Mammary epithelial cell (primary cell): ENCODE measurements at places on chromosomes 1 and 21. TPM values are rescaled to one million over a fixed set of nuclear protein-coding genes. Genes with fewer than 3 reads are reported as not detected.

Gene CA14
- polyA plus RNA-seq, result 0.28 TPM

Gene SYNJ1
- 4.4 TPM for polyA plus RNA-seq

Gene FAM43B
- polyA plus RNA-seq, result 0.28 TPM

Gene ECM1
- polyA plus RNA-seq, result 11.7 TPM

DNA sequence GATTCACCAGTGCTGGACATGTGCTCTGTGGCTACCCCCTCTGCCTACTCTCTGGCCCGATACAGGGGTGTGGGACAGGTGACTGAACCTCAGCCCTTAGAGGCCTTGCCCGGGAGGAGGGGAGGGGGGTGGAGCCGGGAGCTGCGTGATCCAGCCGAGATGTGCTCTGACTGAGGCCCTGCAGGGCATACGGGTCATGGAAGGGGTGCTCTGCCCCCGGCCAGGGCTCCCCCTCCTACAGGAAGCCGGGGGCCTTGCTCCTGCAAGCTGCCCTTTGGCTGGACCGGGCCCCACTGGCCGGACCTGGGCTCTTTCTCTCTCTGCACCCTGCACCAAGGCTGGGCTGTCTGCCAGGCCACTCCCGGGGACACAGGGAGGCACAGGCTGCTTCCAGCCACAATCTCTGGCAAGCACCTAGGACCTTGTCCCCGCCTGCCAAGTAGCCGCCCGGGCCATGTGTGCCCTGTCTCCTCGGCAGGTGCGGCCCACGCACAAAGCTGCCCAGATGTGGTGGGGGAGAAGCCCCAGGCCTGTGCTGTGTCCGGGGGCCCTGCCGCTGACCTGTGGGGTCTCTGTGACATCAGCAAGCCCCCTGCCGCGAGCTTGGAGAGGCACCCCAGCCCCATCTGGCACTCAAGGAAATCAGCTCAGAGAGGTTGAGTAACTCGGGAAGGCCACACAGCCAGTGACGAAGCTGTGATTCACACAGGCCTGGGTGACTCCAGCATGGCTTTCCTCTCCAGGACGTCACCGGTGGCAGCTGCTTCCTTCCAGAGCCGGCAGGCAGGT lies 1.5 kb downstream of the SCNN1D start:
- peak; percentile 76 for DNase-seq

DNA sequence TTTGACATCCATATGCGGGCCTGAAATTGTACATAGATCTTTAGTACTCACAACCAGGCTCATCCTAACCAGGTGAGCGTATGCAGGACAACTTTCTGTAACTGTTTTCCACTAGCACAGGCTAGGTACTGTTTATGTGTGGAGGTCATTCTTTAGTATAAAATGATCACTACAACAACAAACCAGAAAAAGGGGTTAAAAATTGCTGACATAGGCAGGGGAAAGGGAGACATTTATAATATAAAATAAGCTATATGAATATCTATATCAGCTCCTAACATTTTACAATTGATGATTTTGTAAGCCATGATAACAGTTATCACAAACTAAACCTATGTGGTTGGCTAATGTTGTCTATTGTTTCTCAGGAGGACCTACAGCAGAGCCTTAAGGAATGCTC lies 37.6 kb downstream of the RGS5 start:
- DNase-seq, result no peak

DNA sequence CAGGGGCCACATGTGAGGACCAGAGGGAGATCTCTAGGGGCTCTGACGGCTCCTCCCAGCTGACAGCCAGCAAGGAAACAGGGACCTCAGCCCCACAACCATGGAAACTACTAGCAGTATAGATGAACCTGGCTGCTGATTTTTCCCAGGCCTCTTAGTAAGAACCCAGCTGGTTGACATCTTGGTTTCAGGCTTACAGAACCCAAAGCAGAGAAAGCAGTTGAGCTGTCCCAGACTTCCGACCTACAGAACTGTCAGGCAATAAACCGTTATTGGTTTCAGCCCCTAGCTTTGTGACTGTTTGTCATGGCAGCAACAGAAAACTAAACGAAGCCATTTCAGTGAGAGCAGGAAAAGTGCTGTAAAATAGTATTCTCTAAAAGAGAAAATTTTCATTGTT lies 36.4 kb downstream of the ETS2 start:
- DNase-seq, result no peak

- DNase-seq, result no peak
Observed at GRCh38 chr1:28439320-28439719, 66.5 kb upstream of the RCC1 start.

GRCh38 chr21:45923146-45923545 lies 58.4 kb upstream of the COL6A1 start:
- DNase-seq, result peak; percentile 44

DNA sequence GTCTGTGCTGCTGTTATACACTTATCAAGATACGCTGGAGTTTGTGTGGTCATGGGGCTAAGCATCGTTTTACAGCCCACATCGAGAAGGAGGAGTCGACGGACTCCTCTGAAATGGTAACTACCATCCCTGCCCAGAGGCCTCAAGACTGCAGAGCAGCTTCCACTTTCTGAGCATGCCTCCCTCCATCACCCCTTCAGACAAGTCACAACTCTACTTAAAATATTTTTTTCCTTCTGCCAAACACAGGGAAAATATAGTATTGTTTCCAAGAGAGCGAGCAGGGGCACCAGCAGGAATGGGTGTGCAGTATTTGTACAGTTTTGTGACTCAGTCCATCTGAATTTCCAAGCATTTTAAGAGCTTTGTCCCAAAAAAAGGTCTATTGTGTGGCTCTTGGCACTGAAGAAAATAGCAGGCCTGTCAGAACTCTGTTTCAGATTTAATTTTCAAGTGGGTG lies 14.1 kb downstream of the EVA1C start:
- DNase-seq, result peak; percentile 55

- DNase-seq, result no peak
Observed at GRCh38 chr1:183673605-183674323, 20.6 kb upstream of the APOBEC4 start.

- no peak for DNase-seq
Observed at GRCh38 chr1:156121457-156121856, 6.9 kb downstream of the LMNA start.

- DNase-seq, result no peak
Observed at GRCh38 chr1:186843226-186843625, 14.5 kb downstream of the PLA2G4A start.

GRCh38 chr1:2277741-2278488 lies 49.8 kb downstream of the SKI start:
- no peak for DNase-seq

DNA sequence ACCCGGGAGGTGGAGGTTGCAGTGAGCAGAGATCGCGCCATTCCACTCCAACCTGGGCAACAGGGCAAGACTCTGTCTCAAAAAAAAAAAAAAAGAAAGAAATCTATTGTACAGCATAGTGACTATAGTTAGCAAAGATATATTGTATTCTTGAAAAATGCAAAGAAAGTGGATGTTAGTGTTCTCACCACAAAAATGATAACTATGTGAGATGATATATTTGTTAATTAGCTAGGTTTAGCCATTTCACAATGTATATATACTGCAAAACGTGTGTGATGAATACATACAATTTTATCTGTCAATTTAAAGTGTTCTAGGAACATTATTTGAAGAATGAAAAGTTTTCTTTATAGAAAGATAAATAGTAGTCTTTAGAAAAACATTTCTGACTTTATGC lies 179.9 kb downstream of the AK5 start:
- no peak for DNase-seq

- peak; percentile 73 for DNase-seq
Observed at GRCh38 chr1:156100205-156100995, 14.1 kb upstream of the LMNA start.

DNA sequence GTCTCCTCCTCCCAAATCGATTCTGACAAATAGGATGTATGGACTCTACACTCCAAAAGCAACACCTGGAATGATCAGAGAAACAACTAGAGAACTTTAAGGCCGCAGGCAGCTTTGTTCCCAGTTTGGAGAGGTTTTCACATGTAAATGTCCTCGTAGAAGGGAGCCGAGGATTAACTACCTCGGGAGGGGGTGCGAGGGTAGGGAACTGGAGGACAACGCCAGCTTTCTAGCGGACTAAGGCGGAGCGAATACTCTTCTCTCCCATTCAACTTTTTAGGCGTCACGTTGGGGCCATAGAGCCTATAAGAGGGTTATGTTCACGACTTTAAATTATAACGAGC lies 1.2 kb downstream of the SCAF4 start:
- DNase-seq, result peak; percentile 51

DNA sequence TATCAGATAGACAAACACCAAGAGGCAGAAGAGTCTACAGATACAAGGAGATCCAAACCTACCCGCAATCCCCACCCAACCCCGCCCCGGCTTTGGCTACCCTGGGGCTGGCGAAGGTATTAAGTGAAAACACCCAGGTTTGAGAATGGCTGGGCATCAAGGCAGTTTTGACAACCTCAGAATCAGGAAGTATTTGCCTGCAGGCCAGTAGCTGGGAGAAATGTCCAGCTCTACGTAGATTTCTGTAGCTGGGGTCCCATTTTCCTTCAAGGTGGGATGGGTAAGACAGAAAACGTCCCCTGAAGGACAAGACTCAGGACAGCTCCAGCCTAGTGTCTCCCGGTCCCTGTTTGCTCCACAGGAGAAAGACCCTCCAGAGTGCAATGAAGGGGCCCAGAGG lies 101.8 kb upstream of the ERG start:
- no peak for DNase-seq

DNA sequence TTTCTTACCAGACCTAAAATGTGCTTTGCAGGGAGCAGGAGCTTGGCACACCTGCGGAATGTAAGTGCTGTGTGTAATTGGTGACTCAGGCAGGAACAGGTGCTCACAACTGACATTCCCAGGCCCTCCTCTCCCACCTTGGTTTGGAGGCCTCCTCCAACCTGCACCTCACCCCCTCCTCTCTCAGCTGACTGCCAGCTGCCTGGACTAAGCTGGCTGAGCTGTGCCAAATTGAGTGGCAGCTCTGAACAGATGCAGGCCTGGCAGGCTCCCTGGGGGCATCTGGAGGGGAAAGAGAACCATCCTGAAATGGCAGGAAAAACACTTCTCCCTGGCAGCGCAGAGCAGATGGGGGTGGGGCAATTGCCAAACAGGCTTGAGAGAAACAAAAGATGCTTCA lies 91.7 kb upstream of the PGBD5 start:
- DNase-seq, result no peak
